ENCODE measurements at places on chromosomes 1 and 21. TPM values are rescaled to one million over a fixed set of nuclear protein-coding genes. Genes with fewer than 3 reads are reported as not detected.

DNA sequence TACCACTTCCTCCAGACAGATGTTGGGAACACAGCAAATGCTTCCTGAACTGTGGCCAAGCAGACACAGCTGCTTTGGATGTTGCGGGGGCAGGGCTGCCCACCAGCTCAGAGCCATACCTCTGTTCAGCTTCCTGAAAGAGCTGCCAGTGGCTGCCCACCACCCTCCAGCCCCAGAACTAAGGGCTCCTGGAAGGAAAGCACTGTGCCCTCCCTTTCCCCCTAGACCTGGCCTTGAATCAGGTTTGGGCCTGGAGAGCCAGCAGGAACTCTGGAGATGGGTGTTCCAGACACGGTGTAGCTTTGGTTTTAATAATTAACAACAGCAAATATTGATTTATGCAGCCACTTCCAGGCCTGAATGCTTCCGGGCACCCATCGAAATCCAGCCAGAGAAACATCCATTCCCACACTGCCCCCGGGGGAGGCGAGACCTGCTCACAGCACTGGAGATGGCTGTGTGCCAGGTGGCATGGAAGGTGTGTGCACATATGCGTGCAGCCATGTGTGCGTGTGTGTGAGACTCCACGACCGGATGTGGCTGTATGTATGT, 45.7 kb downstream of the RAP1GAP start:
- DNase-seq, result no peak

GRCh38 chr1:55215194-55216021, at the start of gene USP24:
USP24 (minus strand) TSS chr1:55215364; CDS start chr1:55215113, 251 bp downstream.
- DNase-seq, result peak; percentile 66

The ITLN2 gene
- 6.3 TPM for total RNA-seq

- no peak for DNase-seq
These were observed 83.0 kb downstream of the GPR161 start for GRCh38 chr1:168053681-168054080.

The PROX1 gene
- total RNA-seq, result 39.7 TPM

DNA sequence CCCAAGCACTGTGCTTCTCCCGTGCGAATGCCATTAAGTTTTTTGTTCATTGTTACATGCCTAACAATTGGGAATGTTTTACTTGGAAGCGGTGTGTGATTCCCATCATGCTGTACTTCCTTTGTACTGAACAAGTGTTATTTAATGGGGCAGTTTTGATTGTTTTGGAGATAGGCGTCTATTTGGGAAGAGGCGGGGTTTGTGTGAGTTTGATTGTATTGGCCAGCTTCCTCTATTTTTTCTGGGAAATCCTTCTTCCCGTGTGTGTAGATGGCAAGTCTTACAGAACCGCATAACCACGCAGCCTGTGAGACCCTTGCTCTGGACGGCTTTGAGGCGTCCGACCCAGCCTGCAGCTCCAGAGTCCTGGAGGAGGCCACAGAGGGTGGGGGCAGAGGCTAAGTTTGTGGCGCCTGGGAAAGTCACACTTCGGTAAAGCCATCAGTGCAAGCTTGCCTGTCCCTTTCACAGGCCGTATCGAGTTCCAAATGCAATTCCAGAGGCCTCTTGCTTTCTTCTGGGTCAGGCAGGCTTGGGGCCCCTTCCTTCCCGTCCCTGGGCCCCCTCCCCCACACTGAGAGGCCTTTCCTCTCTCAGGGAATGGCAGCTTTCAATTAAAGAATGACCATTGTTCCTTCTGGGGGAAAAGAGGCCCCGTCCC, 210.3 kb downstream of the TOMM20 start:
- DNase-seq, result no peak

GRCh38 chr21:41483415-41483814, 24.5 kb downstream of the TMPRSS2 start:
- DNase-seq, result no peak

The RPS6KA1 gene
- total RNA-seq, result 1.8 TPM

DNA sequence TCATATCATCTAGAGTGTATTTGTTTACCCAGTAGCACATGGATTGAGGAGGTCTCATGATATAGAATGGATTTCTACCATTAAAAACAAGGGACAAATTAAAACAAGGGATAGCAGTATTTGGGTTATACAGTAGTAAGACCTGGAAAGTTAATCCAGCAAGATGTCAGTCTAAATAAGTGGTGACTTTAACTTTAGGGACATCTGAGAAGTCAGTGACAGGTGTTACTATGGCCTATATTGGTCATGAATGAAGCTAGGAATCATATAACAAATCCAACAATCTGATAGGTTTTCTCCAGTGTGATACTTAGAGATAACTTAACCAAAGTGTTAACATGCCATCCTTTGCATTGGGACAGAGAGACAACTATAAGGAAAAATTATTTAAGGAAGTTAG, 42.7 kb upstream of the DHCR24 start:
- no peak for DNase-seq

The LEMD1 gene
- not detected for total RNA-seq

The CXADR gene
- 25.8 TPM for total RNA-seq

- no peak for DNase-seq
These were observed 42.8 kb upstream of the RD3 start for GRCh38 chr1:211534545-211535291.

The AIRE gene
- not detected for total RNA-seq

The WLS gene
- total RNA-seq, result 55.8 TPM

GRCh38 chr1:221101807-221102605, 222.8 kb downstream of the HLX start:
- DNase-seq, result no peak

DNA sequence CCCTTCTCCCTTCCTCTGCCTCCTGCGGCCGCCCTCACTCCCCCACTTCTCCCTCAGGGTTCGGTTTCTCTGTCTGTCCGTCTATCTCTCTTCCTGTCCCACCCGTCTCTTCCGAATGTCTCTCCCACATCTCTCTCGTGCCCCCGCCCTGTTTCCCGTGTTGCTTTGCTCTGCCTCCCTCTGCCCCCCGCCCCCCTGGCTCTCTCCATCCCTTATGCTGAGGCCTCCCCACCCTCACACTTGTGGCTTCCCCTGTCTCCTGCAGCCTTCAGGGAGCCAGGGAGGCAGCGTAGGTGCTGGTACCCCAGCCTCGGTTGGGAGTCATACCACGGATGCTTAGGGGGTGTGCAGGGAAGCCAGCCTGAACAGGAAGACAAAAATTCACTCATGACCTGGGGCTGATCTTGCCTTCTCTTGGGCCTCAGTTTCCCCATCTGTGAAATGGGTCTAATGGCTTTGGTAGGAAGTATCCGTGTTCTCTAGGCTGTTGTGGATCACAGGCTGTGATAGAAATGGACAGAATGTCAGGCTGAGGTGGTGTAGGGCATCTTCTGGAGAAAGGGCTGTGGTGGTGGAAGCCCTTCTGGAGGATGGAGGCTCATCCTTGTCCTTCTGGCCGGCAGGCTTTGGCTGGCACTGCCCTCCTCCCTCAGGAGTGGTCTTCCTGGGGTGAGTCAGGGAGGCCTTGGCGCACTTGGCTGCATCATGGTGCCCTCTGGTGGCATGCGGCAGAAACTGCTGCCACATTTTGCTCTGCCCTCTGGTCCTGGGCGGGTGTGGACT, 55.5 kb downstream of the FOXO6 start:
- no peak for DNase-seq

GRCh38 chr1:30274976-30275621, 448.3 kb downstream of the MATN1 start:
- no peak for DNase-seq

The SLC30A10 gene
- total RNA-seq, result not detected

The BSDC1 gene
- 49.7 TPM for total RNA-seq
